ENCODE measurements at places on chromosomes 4 and X. TPM values are rescaled to one million over a fixed set of nuclear protein-coding genes. Genes with fewer than 3 reads are reported as not detected.

- DNase-seq: no peak
Measured at GRCh38 chr4:72496119-72496518, 72.9 kb downstream of the ADAMTS3 start.

The CXCL1 gene
- 2.5 TPM for total RNA-seq

GRCh38 chr4:125459531-125459930 is 144.8 kb downstream of the FAT4 start:
- DNase-seq: no peak

The GATA1 gene
- not detected for total RNA-seq

- no peak for DNase-seq
Measured at GRCh38 chrX:29196501-29196900, 609.3 kb downstream of the IL1RAPL1 start.

Measured in MG63 (cell line).